Activated CD8-positive, alpha-beta memory T cell treated with anti-CD3 and anti-CD28 coated beads for 24 hours (primary cell): ENCODE measurements at places on chromosomes 11 and 22.

DNA sequence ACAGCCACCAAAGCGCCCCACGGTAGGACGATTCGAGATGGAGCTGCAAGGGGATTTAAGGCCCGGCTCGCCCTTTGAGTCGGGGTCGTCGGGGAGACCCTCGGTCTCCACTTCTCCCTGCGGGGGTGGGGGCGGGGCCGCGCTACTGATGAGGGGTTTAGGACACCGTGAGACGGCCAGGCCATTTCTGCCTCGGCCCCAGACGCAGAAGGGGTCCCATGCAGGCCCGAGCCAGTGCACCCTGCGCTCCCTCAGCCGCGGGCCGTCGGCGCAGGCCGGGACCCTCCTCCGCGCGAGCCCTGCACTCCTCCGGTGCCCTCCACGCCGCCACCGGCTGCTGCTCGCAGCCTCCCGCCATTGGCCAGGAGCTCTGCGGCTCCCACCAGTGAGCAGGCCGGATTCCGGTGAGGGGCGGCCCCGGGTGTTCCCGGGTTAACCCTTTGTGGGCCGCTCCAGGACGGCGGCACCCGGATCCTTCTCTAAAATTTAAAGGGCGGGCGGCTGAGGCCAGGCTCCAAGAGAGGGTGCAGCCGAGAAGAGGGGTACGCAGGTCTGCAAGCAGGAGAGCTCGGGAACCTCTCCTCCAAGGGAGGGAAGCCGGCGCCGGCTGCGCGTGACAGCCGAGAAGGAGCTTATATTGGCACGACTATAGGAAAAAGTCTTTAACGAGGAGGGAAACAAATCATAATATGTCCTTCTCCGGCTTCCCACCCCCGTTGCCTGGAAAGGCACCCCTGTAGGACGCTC is 18.0 kb downstream of the CREB3L1 start:
- peak; percentile 89 for DNase-seq

DNA sequence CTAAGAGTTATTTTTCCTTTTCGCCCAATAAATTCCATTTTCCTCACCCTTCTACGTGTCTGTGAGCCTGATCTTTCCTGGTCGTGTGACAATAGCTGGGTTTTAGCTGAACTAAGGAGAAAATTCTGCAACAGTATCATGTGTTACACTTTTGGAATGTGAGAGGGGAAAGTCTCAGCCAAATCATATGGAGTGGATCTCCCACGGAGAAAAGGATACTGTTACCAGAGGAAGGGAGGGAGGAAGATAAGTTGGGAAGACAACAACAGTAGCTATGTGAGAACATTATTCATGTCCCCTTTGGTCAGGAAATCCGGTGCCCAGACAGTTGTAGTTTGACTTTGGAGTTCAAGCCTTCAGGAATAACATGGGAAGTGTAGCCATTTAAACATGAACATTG is 584.0 kb upstream of the RAG2 start:
- no peak for DNase-seq

DNA sequence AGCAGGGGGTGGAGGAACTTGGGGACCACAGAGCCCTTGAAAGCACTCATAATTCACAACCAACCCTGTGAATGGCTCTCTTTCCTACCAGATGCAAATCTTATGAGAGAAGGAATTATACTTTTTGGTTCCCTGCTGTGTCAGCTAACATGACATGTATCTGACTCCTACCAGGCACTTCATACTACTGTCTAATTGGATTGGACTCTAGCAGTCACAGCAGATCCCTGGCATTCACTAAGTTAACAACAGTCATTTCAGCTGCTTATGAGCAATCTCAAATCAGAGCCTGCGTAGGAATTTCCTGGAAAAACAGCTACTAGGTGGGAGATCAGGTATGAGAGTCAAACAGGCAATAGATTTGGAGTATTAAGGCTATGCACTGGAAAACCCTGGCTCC is 11.1 kb upstream of the ENDOD1 start:
- no peak for DNase-seq

GRCh38 chr11:116771935-116772334 is 852 bp downstream of the BUD13 start:
- no peak for DNase-seq

DNA sequence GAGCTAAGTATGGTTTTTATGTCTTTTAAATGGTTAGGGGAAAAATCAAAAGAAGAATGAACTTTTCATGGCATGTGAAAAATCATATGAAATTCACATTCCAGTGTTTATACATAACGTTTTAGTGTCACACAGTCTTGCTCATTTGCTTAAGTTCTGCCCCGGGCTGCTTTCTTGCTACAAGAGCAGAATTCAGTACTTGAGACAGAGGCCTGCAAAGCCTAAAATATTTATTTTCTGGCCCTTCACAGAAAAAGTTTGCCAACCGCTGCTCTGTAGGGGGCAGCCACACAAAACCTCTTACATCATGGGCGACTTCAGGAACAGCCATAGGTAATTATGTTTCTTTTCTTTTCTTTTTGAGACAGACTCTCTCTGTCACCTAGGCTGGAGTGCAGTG is 1.0 kb upstream of the ATG2A start:
- no peak for DNase-seq

DNA sequence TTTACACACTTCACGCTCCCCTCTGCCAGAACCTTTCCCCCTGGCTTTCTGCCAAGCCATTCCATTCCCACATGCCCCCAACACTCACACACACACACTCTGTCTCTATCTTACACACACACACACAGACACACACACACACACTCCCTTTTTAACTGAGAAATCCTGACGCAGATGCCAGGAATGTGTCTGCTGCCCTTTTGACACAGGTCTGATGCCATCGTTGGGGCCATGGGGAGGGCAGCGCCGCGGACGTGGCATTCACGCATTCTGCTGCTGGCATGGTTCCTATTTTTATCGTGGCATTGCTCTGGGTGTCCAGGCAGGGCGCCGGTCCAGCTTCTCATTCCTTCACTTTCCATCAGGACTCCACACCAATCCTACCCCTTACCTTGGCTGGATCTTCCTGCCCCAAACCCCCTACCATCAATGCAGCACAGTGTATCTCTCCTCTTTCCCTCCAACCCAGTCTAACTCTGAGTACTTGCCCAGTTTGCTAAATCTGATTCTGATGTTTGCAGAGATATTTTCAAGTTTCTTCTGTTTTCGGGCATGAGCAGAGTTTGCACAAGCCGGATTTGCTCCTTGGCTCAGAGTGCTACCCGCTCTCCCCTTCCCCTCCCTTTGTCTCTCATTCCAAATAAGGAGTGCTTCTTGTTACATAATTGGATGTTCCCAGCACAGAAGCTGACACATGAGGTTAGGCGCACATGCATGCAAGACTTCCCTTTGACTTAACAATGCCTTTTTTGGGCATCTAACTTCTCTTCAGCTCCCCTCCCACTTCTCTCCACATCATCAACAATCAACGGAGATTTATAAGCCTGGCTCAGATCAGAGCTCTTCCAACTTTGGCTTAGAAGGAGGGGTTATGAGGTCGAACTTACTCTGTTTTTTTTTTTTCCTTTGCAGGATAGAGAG is 18.8 kb downstream of the SNX19 start:
- no peak for DNase-seq

- DNase-seq = no peak
Measured at GRCh38 chr11:11558396-11558795, 63.4 kb downstream of the GALNT18 start.

GRCh38 chr22:42754658-42755057 is 34.0 kb upstream of the A4GALT start:
- DNase-seq = no peak

DNA sequence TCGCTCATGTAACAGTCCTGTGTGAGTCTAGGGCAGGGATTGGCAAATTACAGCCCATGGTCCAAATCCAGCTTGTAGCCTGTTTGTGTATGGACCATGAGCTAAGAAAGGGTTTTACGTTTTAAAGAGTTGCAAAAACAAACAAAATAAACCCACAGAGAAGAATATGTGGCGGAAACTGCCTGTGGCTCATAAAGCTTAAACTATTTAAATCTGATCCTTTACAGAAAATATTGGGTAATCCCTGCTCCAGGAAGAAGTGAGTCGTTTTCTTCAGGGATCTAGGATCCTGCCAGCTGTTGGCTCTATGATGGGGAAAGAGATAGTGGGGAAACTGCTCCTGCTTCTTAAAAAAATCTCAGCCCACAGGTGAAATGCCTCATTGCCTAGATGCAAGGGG is 3.4 kb upstream of the OR6Q1 start:
- no peak for DNase-seq

GRCh38 chr22:20423008-20423905 is 14.4 kb downstream of the SCARF2 start:
- no peak for DNase-seq

GRCh38 chr22:19387575-19387974 is 44.0 kb downstream of the HIRA start:
- DNase-seq = peak; percentile 11

DNA sequence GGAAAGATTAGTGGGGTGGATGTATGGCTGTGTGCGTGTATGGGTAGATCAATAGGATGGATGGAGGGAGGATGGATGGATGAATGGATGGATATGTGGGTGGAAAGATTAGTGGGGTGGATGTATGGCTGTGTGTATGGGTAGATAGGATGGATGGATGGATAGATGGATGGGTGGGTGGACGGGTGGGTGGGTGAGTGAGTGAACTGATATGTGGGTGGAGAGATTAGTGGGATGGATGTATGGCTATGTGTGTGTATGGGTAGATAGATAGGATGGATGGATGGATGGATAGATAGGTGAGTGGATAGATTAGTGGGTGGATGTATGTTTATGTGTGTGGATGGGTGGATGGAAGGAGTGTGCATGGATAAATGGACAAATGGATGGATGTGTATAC is 87.6 kb upstream of the LDLRAD3 start:
- no peak for DNase-seq

GRCh38 chr22:27690599-27690998 is 111.0 kb downstream of the MN1 start:
- DNase-seq = no peak

DNA sequence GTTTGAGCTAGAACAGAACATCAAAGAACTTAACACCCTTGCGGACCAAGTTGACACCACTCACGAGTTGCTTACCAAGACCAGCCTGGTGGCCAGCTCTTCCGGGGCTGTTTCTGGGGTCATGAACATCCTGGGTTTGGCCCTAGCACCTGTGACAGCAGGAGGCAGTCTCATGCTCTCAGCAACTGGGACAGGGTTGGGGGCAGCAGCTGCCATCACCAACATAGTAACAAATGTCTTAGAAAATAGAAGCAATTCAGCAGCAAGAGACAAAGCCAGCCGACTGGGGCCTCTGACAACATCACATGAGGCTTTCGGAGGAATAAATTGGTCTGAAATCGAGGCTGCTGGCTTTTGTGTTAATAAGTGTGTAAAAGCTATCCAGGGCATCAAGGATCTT is 8.7 kb downstream of the APOL5 start:
- no peak for DNase-seq

GRCh38 chr11:18956630-18957029 is 17.4 kb upstream of the MRGPRX1 start:
- no peak for DNase-seq

DNA sequence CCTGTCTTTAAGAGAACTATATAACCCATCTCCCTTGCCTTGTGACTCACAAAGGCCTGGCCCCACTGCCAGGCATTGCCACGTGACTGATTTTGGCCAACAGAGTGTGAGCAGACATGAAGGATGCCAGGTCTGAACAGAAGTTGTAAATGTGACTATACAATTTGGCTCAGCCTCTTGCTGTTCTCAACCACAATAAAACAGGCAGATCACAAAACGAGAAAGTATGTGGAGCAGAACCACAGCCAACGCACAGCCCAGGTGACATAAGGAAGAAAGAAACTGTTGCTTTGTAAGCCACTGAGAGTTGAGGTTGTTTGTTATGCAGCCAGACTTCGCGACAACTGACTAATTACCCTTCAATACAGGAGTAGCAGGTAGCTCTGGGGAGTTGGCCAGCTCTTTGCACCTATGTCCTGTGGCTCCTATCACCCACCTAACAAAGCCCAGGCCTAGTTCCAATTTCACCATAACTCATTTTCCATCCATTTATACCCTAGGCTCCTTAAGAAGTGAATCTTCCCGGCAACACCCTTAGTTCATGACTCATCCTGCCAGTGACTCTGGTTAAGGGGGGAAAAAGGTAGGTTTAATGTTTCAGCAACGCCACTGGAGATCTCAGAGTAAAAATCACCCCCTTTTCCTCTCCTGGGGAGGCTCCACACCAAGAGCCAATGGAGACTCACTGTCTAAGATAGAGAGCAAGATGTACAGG is 53.7 kb downstream of the GALNT18 start:
- no peak for DNase-seq

- DNase-seq = no peak
Measured at GRCh38 chr11:88013508-88014065, 161.7 kb downstream of the RAB38 start.

DNA sequence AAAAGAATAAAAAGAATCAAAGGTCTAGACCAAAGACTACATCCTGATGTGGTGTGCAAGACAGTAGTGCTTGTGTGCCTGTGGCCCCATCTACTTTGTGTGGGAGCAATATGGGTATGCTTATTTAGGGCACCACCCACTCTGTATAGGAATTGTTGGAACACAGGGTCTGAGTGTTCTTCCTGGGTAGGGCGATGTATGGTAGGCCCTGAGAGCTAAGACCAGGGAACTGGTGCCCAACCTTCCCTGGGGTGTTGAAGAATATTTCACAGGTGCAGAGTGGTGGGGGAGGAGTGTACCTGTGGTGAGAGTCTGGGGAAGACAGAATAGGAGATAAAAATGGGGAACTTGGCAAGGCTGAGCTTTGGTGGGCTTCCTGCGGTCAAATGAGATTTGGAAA is 41.9 kb downstream of the MICAL2 start:
- DNase-seq = no peak

DNA sequence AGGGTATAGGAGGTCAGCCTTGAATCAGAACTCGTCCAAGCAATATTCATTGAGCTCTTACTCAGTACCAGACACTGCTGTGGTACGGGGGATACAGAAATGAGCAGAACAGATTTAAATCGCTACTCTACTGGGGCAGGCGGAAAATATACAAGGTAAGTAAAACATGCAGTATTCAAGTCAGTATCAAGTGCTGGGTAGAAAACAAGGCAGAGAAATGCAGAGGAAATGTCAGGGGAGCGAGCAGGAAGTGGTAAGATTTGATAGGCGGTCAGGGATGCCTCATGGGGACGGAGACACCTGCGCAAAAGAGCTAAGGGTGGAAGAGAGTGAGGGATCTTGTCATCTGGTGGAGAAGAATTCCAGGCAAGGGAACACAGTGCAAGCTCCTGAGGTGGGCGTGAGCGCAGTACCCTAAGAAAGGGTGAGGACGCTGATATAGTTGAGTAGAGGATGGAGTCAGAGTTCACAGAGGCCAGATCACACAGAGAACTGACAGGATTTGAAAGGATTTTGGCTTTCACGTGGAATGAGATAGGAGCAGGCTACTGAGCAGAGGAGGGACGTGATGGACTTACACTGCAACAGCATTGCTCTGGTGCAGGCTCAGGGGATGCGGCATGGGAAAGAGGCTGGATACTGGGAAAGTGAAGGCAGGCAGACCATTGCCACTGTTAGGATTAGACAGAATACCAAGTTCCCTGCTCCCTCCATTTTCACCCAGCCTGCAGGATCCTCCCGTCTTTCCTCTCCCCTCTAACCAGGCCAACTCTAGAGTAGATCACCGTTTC is 35.8 kb downstream of the SC5D start:
- DNase-seq = peak; percentile 66
